Endothelial cell of coronary artery (primary cell): ENCODE measurements at places on chromosomes 12 and 14. TPM values are rescaled to one million over a fixed set of nuclear protein-coding genes. Genes with fewer than 3 reads are reported as not detected.

The FAM186B gene
- 0.09 TPM in 2 replicates for total RNA-seq

The SMIM41 gene
- under 0.01 TPM in 1 of 2 replicates, not detected in the other for total RNA-seq

The ARMH4 gene
- total RNA-seq, result 1.0 and 3.7 TPM in 2 replicates

The HOXC4 gene
- not detected in 2 replicates for total RNA-seq

The PLD4 gene
- total RNA-seq, result under 0.01 TPM in 2 replicates

The TBX5 gene
- total RNA-seq, result 0.19 TPM in 1 of 2 replicates, not detected in the other

The RFC5 gene
- 12.0 and 19.7 TPM in 2 replicates for total RNA-seq

The KERA gene
- total RNA-seq, result not detected in 2 replicates

The FAIM2 gene
- total RNA-seq, result under 0.01 TPM in 1 of 2 replicates, not detected in the other

The LRRC43 gene
- total RNA-seq, result 0.72 and 0.85 TPM in 2 replicates

The PALS1 gene
- 21.8 and 29.3 TPM in 2 replicates for total RNA-seq

The PPP1R36 gene
- total RNA-seq, result 0.27 and 0.85 TPM in 2 replicates

The ASPG gene
- total RNA-seq, result 0.09 TPM in 1 of 2 replicates, not detected in the other

The PYGL gene
- total RNA-seq, result 63.3 and 79.6 TPM in 2 replicates

The PROX2 gene
- not detected in 2 replicates for total RNA-seq

The LHX5 gene
- total RNA-seq, result not detected in 2 replicates
